ENCODE measurements at places on chromosomes 11 and 22. TPM values are rescaled to one million over a fixed set of nuclear protein-coding genes. Genes with fewer than 3 reads are reported as not detected.

The EI24 gene
- total RNA-seq, result 124 TPM

The TXN2 gene
- 34.5 TPM for total RNA-seq

The C11orf52 gene
- not detected for total RNA-seq

The OR4D5 gene
- not detected for total RNA-seq

The RFPL2 gene
- not detected for total RNA-seq

The MPPED2 gene
- not detected for total RNA-seq

The PDGFB gene
- 2.6 TPM for total RNA-seq

The CNGA4 gene
- not detected for total RNA-seq

The TBC1D22A gene
- total RNA-seq, result 18.6 TPM

The CALCB gene
- total RNA-seq, result not detected

The APOA5 gene
- total RNA-seq, result not detected

The SLC22A12 gene
- not detected for total RNA-seq

The CRYBB2 gene
- total RNA-seq, result not detected

The PICK1 gene
- 15.8 TPM for total RNA-seq

The ADAMTS15 gene
- total RNA-seq, result 8.2 TPM

The CYP2D6 gene
- 0.14 TPM for total RNA-seq

All from placental pericyte (primary cell).